ENCODE measurements at places on chromosomes 2 and 18.

GRCh38 chr18:3932276-3932675 lies 482.3 kb downstream of the TGIF1 start:
- no peak for DNase-seq

GRCh38 chr18:77346208-77346810 lies 96.7 kb downstream of the GALR1 start:
- DNase-seq = no peak

GRCh38 chr2:109381327-109381820 lies 232.4 kb downstream of the SEPTIN10 start:
- DNase-seq = no peak

- peak; percentile 77 for DNase-seq
Measured at GRCh38 chr2:128301501-128301966, 17.1 kb downstream of the HS6ST1 start.

DNA sequence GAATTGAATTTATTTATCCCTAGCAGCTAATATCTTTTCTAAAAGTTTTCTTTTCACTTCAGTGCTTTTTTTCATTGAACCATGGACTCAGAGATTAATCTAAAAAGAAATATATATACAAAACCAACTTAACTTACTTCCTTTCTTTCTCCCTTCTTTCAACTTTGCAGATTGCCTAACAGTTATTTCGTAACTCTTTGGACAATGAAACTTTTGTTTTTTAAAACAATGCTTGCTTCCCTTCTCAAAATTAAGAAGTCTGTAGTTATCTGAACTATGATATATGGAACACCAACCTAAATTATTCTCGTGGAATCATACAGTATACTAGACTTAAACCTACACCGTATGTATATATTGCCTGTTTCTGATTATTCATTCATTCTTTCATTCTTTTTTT lies 62.9 kb downstream of the MIB1 start:
- DNase-seq = no peak

GRCh38 chr18:36298126-36298741 lies 721 bp downstream of the FHOD3 start:
- DNase-seq = no peak

Data from myocyte (in vitro differentiated cells).